Central memory CD4-positive, alpha-beta T cell (primary cell): ENCODE measurements at places on chromosomes 2 and 18.

DNA sequence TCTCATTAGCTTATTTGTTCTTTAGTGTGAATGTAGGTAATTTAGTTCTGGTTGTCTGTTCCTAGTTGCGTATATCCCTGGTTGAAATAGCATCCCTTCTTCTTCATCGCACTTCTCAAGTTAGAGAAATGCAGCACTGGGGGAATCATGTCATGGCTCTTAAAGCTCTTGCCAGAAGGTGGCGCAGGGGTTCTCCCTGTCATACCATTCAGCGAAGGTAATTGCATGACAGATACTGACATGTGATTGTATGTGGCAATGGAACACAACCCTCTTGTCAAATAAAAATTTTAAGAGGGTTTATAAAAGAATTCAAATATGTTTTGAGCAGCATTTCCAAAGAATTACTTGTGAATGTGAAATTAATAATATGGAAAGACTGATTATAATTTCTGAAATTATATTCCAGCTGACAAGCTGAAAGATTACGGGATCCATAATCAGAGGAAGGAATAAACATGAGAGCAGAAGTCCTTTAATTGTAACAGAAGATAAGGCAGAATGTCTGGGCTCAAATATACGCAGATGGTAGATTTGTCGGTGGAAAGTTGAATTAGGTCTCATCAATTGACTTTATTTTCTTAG lies 411.7 kb downstream of the DSEL start:
- peak; percentile 5 for DNase-seq

- no peak for DNase-seq
These were observed 69.0 kb downstream of the POLR1A start for GRCh38 chr2:86036669-86037138.

DNA sequence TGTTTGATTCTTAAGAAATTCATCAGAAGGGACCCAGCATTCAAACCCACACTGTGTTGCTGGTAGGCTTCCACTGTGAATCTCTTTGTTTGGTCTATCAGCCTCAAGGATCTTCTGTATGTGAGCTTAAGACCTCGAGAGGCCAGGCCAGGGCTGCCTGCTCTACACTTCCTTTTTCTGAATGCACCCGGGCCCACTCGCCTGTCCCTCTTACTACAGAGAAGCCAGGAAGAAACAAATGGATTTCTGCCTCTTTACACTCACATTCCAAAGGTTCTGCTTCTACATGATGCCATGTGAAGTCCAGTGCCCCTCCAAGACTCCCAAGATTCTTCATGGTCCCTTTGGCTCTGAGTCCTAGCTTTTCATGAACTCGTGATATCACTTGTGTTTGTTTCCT lies 25.4 kb upstream of the MRPL19 start:
- no peak for DNase-seq

DNA sequence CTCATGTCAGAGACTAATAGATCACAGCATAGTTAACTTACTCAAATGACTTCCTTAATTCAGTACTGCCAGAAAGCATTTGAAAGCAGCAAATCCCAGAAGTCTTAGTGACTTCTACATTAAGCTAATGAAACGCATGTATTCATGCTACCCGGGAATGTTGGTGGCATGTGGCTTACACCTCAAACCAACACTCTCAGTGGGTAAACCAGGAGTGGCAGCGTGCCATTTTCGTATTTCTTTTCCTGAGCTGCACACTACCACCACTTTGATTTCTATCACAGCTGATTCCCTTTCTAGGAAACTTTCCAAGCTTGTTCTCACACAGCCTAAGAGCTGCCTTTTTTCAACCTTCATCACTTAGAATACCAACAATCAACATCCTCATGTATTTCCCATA lies 646.6 kb downstream of the NRXN1 start:
- DNase-seq, result no peak

DNA sequence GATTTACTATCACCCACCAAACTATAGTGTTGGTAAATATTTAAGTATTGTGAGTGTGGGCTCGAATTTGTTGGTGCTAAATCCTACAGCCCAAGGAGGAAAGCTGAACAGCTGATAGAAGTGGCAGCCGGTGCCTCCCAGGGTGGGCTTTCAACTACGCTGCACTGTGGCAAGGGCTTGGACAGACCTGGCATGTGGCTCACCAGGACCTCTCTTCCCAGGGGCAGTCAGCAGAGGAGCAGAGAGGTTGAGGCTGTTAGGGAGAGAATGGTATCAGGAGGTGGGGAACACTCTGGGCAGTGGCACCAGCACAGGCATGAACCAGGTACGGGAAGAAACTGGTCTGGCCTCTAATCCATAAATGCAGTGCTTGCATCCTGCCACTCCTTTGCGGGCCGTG lies 44.6 kb downstream of the TFCP2L1 start:
- DNase-seq, result no peak

DNA sequence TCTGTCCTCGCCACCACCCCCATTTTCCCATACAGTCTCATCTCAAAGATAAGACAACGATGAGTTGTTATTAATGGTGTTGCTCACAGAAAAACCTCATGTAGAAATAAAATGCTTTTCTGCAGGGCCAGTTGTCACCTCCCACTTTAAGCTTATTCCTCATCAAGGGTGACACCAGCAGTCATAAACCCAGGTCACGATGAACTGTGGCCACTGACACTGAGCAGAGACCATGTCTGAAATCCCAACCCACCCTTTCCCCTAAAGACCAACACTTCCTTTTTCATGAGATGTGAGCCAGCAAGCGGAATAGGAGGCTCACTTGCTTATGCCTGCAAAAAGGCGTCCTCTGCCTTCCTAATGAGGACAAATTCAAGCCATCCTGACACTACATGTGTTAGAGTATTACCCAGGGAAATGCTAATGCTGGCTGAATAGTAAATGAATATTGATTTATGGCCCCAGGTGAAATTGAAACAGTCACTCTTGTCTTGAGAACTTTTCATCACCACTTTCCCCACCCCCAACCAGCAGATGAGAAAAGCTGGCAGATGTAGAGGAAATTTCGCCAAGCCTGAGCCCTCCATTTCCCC lies 228.4 kb downstream of the MGAT5 start:
- no peak for DNase-seq

- no peak for DNase-seq
These were observed 126.8 kb downstream of the ACOXL start for GRCh38 chr2:110858993-110859701.

GRCh38 chr2:202178346-202178958 lies 59.9 kb downstream of the SUMO1 start:
- DNase-seq, result peak; percentile 40

DNA sequence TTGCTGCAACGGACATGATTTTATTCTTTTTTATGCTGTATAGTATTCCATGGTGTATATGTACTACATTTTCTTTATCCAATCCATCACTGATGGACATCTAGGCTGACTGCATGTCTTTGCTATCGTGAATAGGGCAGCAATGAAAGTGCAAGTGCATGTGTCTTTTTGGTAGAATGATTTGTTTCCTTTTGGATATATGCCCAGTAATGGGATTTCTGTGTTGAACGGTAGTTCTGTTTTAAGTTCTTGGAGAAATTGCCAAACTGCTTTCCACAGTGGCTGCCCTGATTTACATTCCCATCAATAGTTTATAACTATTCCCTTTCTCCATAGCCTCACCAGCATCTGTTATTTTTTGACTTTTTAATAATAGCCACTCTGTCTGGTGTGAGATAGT lies 99.7 kb upstream of the CRIM1 start:
- DNase-seq, result no peak

GRCh38 chr18:62721839-62722795 lies 6.8 kb downstream of the PHLPP1 start:
- DNase-seq, result no peak

GRCh38 chr2:22273853-22274252 lies 1111.1 kb upstream of the KLHL29 start:
- DNase-seq, result no peak

GRCh38 chr2:38613126-38613848 lies 10.6 kb upstream of the HNRNPLL start:
- DNase-seq, result no peak
